Activated CD4-positive, alpha-beta T cell treated with anti-CD3 and anti-CD28 coated beads, Interleukin-2, amount 50 U/mL, for 16 hours (primary cell): ENCODE measurements at places on chromosomes 13 and 19.

DNA sequence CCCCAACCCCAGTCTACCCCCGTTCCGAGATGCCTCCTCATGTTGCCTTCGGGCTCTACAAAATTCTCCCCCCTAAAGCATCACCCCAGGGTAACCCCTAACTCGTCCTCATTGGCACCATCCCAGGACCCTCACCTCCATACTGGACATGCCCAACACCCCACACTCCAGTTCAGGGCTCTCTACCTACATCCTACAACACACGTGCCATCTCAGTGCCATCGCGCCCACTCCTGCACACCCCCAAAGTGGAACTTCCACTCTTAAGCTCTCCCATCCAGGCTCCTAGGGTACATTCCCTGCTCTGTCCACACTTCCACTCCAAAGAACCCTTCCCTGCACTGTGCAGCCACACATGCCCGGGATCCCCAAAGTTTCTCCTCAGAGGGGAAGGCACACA is 827 bp upstream of the FKRP start:
- no peak for DNase-seq

DNA sequence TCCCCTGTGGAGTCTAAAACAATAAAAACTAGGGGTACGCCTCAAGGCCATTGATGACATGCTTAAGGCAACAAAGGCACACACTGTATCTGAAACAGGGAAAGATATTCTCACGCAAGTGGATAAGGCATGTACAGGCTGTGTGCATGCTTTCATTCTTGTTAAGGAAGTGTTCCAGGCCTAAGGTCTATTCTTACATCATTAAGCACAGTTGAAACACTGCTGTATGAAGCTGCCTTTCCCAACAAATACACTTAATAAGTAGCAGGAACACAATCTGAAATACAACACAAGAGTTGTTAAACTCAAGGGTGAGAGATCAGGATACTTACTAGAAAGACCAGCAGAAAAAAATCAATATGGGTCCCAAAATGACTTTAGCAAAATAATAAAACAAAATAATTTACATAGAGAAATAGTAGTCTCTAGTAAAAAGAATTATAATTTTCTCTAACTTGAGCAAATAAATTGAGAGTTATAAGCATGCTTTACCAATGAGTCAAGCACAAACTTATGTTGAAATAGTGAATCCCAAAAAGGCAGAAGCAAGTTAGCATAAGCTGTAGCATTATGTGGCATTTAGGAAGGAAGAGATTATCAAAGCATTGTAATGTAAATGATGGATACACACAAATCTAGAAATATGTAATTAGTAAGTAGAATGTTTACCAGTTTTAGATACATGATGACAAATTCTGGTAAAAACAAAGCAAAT is 796.9 kb downstream of the SLITRK1 start:
- no peak for DNase-seq

GRCh38 chr19:6279931-6280591 is at the start of gene MLLT1:
TSS of gene MLLT1 (minus strand) at chr19:6279975. CDS start at chr19:6279784, 191 bp downstream.
- peak; percentile 97 for DNase-seq

DNA sequence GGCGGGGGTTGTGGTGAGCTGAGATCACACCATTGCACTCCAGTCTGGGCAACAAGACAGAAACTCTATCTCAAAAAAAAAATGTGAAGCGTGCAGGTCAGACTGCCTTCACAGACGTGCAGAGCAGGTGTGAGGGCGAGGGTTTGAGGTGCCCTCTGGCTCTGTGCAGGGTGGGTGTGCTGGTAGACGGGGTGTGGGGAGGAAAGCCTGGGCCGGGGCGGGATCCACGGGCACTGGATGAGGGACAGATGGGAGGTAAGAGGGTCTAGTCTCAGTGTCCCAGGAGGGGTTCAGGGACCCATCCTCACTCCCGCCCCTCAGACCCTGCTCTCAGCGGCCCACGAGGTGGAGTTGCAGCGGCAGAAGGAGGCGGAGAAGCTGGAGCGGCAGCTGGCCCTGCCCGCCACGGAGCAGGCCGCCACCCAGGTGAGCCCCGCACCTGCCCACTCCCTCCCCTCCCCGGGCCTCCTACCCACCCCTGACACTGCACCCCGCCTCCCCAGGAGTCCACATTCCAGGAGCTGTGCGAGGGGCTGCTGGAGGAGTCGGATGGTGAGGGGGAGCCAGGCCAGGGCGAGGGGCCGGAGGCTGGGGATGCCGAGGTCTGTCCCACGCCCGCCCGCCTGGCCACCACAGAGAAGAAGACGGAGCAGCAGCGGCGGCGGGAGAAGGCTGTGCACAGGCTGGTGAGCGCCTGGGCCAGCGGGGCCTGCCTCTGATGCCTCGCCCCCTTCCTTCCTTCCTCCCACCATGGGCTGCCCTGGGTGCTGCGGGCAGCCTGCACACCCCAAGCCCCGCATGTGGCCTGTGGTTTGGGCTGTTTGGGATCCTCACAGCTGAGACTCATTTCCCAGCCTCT is 9.1 kb downstream of the NOP53 start:
- DNase-seq = no peak

GRCh38 chr13:94382517-94382916 is 97.0 kb downstream of the DCT start:
- no peak for DNase-seq

GRCh38 chr13:90538063-90538462 is 809.4 kb upstream of the MIR17HG start:
- no peak for DNase-seq

- DNase-seq = no peak
Observed at GRCh38 chr13:25887962-25888655, 163.7 kb downstream of the SHISA2 start.

DNA sequence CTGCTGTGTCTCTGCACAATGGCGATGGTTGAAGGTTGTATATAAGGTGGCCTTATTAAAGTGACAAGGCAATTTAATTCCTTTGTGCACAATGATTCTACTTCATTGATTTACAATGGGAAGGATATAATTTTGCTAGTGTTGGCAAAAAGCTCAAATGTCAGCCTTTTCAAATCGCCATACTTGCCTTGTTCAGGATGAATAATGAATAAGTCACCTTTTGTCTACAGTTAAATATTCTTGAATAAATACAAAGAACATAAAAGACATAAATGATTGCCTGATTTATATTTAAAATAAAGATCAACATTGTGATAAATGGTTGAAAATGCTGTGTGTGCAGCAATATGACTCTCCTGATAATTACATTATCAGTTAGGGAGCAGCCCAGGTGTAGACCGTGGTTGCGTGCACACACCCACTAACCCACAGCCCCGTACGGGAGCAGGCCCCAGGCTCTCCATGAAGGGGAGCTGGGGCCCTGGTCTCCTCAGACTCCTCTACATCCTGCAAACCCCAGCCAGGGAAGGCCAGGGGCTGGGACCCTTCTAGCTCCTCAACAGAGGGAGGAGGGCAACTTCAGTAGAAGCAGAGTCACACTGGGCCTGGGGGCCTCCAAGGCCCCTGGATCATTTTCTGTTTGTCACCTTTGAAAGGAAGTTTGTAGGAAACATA is 64.9 kb downstream of the TEX29 start:
- DNase-seq = no peak

GRCh38 chr13:72657379-72657778 is 70.0 kb downstream of the MZT1 start:
- DNase-seq = no peak

- DNase-seq = no peak
Observed at GRCh38 chr13:45851956-45852355, 403 bp upstream of the SIAH3 start.

- DNase-seq = no peak
Observed at GRCh38 chr13:85040215-85040614, 759.0 kb downstream of the SLITRK6 start.

- DNase-seq = no peak
Observed at GRCh38 chr19:34128558-34129250, 43.6 kb upstream of the LSM14A start.
